ENCODE measurements at places on chromosomes 7 and 10. TPM values are rescaled to one million over a fixed set of nuclear protein-coding genes. Genes with fewer than 3 reads are reported as not detected.

Gene PDE1C
- total RNA-seq: 9.9 TPM

Gene FKBP9
- total RNA-seq: 198 TPM

Gene MNX1
- not detected for total RNA-seq

Gene MBL2
- total RNA-seq: not detected

Gene PRSS37
- total RNA-seq: not detected

Gene TUBAL3
- total RNA-seq: 0.31 TPM

Gene C10orf53
- not detected for total RNA-seq

Gene CPA4
- 2.4 TPM for total RNA-seq

Gene PPP1R3A
- total RNA-seq: 194 TPM

Gene GNGT1
- not detected for total RNA-seq

Gene EBLN1
- total RNA-seq: not detected
